Skin of body (tissue), 3 donors: ENCODE measurements at places on chromosomes 6 and 20.

DNA sequence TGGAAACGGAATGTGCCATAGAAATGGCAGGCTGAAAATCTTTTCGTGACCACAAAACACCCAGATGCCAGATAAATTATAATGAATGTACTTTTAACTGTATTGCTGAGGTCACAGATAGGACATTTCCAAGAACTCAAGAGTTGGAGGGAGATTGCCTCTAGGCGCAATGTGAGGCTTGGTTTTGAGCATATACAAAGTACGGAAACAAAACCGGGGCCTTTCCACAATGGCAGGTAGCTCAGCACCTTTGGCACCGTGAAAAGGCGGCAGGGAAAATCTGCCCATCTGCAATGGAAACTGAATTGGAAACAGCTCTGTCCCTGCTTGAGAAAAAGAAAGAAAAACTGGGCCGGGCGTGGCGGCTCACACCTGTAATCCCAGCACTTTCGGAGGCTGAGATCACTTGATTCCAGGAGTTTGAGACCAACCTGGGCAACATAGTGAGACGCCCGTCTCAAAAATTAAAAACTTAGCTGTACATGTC is 10.5 kb upstream of the C20orf144 start:
- DNase-seq = no peak

GRCh38 chr6:31227143-31227542 is 44.7 kb downstream of the HLA-C start:
- no peak for DNase-seq

GRCh38 chr6:444653-445275 is 53.2 kb downstream of the IRF4 start:
- no peak for DNase-seq

GRCh38 chr20:23088866-23089265 is 2.7 kb upstream of the CD93 start:
- DNase-seq = no peak

DNA sequence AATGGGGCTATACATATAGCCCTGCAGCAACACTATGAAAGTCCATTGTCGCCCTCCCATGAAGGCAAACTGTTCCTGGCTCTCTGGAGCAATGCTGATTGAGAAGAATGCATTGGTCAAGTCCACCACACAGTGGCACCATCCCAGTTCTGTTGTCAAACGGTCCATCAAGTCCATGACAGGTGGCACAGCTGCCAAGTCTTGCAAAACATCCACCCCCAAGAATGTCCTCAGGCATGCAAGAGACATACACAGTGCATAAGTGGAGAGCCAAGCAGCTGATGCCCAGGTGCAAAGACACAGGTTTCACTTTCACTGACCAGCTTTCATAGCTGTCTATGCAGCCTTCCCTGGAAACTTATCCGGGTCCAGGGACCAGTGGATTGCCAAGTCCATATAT is 17.5 kb downstream of the ZNF391 start:
- DNase-seq = no peak

GRCh38 chr6:145212813-145213212 is 522.5 kb downstream of the EPM2A start:
- no peak for DNase-seq

GRCh38 chr6:47302043-47302442 is 7.7 kb downstream of the TNFRSF21 start:
- no peak for DNase-seq

DNA sequence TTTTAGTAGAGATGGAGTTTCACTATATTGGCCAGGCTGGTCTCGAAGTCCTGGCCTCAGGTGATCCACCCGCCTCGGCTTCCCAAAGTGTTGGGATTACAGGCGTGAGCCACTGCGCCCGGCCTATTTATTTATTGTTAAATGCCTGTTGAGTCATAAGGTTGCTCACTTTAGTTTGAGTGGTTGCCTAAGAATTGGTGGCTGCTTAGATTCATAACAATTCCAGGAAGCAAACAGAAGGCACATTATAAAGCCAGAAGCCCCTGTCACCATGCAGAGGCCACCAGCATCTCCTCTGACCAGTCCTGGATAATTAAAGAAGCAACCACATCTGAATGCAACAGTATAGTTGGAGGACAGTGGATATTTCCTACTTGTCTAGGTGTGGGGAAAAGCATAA is 24.0 kb upstream of the ARMH2 start:
- DNase-seq = no peak

DNA sequence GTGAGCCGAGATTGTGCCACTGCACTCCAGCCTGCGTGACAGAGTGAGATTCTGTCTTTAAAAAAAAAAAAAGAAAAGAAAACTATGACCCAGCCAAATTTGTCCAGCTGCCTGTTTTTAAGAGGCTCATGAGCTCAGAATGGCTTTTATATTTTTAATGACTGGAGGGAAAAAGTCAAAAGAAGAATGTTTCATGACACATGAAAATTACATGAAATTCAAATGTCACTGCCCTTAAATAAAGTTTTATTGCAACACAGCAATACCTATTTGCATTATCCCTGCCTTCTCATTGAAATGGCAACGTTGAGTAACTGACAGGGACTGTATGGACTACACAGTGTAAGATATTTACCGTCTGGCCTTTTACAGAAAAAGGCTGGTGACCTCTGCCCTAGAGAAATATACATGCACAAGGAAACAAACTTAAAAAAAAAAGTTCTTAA is 11.4 kb downstream of the SENP6 start:
- no peak for DNase-seq

GRCh38 chr6:90406142-90406794 is 109.6 kb upstream of the BACH2 start:
- DNase-seq = no peak

DNA sequence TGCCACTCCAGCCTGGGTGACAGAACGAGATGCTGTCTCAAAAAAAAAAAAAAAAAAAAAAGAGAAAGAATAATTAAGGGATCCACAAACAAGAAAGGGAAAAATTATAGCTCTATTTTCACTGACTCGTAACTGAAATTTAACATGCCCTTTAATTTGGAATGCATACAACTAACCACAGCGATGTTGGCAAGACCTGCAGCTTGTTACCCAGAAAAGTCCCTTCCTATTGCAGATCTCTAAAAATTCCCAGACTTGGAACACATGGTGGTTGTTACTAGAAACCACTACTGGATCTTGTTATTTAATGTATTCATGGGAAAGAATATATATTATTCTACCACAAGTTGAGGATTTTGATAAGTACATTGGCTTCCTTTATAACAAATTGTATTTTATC is 27.8 kb upstream of the SMIM28 start:
- DNase-seq = no peak

DNA sequence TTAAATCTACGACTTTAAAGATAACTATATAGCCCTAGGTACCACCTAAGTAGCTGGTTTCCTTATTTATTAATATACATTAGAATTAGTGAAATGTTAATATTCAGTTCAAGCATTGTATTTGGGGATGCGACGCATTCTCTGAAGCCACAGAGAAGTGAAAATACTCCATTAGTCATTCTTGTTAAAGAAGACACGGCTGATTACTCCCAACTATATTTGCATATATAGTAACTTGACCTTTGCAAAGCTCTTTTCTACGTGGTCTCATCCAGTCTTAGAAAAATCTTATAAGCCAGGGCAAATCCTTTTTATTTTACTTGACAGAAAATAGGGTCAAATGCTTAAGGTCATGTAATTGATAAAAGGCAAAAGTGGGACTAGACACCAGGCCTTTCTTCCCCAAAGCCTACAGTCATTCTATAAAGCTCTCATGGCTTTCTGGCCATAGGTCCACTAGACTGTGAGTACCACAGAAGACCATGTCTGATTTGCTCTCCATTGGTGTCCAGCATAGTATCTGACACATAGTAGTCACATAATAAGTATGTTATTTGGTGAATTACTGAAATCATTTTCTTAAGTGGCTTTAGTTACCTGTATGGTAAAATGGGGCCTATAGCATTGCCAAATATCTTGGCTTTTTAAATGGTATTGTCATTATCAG is 11.3 kb downstream of the ZHX3 start:
- DNase-seq = no peak

- DNase-seq = no peak
These were observed 27.2 kb downstream of the DUSP22 start for GRCh38 chr6:319177-320131.

DNA sequence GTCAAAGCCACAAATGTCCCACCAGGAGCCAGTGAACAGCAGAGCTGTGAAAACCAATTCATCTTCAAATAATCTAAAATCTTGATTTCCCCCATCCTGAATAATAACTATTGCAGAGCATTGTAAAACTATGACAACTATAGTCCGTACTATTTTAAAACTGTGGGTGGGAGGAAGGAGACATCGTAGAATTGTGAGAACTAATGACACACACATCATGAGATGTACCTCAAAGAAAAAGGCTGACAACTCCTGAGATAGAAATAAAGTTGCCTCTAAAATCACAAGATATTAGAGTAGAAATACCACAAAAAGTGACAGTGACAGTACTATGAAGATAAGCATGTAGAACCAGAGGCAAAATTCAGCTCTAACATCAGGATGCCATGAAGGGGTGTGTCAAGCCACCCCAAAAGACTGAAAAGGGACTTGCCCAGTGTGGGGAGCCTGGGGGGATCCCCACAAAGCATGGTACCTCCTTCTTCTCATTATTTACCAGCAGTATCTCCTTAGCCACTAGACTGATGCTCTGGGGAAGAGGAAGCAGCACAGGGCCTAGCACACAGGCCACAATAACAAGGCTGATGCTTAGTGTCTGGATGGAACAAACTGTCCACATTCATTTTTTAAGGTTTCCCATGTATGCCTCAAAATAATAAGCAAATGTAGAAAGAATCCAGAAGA is 13.4 kb downstream of the NAPB start:
- no peak for DNase-seq

DNA sequence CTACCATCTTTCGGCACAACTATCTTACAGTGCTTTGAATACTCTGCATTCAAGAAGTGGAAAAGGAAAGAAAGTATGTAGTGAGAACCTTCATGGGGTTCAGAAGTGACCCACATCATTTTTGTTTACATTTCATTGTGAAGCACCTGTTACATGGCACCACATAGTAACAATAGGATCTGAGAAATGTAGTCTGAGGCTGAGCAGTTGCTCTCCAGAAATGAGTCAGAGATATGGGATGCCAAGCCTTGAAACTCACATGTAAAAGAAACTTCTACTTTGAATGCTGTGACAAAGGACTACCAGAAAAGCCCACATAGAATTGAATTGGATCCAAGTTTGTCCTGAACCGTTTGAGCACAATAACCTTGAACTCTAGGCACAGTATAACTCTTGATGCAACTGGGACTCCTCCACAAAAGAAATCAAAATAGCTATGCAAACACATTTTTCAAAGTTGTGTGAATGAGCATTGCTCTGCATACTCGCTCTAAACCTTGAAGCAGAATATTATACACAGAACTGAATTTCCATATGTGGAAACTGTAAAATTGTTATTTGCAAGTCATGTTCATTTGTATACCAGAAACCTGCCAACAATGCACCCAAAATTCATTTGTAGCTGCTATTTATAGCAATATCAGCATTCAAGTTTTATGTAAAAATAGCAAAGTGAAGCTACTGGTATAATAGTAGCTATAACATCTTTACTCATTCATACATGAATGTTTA is 400.9 kb upstream of the POU3F2 start:
- no peak for DNase-seq

DNA sequence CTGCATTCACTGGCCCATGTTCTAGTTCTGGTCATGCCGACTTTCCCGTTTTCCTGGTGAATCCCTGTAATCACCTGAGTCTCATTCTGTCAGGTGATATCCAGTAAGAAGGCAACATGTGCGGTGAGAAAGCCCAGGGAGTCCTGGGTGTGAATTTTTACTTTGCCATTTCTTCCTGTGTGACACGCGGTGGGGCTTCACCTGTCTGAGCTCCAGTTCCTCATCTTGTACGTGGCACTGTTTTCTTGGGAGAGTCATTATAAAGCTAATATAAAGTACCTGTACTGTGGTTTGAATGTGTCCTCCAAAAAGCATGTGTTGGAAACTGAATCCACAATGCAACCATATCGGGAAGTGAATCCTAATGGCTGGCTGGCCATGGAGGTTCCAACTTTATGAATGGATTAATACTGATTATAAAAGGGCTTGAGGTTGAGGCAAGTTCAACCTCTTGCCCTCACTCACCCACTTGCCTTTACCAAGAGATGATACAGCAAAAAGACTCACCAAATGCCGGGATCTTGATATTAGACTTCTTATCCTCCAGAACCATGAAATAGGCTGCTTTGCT is 5.1 kb downstream of the HLA-E start:
- DNase-seq = no peak
